ENCODE measurements at places on chromosomes 13 and 19.

DNA sequence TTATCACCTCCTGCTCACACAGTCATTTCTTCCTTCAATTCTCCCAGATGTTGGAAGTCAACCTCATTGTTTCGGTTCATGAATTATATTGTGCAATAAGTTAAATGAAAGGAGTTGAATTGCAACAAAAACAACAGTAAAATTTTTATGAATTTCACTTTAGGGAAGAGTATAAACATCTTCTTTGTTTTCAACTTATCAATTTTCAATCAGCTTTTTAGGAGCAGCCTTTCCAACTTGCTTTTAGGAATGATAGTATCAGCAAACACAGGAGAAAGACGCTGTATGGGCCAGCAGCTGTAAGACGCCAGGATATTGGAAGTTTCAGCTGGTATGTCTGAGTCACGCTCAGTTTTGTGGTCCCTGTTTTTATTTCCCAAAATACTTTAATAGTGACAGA, 132.5 kb upstream of the ARGLU1 start:
- no peak for DNase-seq

- peak; percentile 39 for DNase-seq
Measured at GRCh38 chr19:7328647-7329046, 20.1 kb upstream of the ARHGEF18 start.

GRCh38 chr13:75621147-75621546, 15.0 kb upstream of the LMO7 start:
- no peak for DNase-seq

DNA sequence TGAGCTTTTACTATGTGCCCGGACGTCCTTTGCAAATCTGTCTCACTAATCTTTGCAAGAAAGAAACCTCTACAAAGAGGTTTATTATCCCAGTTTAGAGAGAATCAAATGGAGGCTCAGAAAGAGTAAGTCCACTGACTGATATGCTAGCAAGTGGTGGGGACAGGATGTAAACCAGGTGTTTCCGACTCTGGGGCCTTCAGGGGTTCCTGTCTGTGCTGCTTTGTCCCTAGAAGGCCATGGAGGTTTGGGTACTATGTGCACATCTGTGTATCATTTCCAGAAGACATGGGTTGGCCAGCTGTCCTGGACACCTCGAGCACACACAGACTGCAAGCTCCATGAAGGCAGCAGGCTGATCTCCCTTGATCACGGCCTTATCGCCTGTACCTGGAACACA, 1.2 kb upstream of the KPTN start:
- no peak for DNase-seq

DNA sequence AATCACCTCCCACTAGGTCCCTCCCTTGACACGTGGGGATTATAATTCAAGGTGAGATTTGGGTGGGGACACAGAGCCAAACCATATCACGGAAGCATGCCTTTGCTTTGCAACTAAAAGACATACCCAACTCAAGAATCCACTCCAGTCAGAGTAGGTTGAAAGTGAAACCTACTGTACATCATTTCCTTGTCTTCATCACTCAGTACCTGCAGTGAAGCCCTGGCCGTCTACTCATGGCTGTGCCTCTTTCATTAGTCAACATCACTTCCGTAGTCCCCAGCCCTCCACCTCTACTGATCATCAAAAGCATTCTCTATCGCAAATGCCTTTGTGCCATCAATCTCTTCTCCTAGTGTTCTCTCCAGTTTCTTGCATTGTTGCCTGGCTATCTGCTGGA, 343.1 kb upstream of the ARGLU1 start:
- DNase-seq: no peak

DNA sequence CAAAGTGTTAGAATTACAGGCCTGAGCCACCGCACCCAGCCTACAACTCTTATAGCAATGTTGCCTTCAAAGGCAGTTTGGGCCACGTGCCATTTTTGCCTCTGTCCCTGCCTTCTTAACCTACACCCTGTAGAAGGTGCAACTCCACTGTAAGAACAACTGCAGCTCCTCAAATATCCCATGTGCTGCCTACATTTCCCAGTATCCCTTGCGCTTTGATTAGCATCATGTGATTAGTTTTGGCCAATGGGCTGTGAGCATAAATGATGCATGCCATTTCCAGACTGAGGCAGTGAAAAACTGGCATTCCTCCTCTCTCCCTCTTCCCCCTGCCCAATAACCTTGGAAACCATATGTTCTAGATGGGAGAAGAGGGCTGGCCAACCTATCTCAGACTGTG, 75.2 kb upstream of the MRI1 start:
- peak; percentile 72 for DNase-seq

GRCh38 chr19:44573627-44574026, 39.7 kb upstream of the IGSF23 start:
- no peak for DNase-seq

- DNase-seq: no peak
Measured at GRCh38 chr13:98978280-98978679, 416 bp upstream of the DOCK9 start.

GRCh38 chr13:82976499-82976898, 905.8 kb downstream of the SLITRK1 start:
- no peak for DNase-seq

DNA sequence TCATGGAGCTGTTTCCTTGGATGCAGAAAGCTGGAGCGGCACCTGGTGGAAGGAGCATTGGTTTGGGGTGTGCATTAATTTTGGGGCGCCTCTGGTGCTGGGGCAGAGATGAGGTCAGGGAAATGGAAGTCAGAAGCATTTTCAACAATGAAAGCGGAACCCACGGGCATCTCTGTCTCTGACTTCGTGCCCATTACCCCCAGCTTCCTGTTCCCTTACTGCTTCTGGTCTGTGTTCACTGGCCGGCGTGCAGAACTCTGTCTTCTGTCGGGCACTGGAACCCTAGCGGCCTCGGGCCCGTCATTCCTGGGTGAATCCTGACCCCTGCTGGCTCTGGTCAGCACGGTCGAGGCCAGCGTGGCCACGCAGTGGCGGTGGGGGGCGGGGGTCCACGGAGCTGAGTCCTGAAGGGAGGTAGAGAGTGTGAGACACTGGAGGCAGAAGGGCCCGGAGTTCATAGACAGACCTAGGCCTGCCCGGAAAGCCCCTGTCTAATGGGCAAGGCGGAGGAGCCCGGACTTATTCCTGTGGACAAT, 7.9 kb upstream of the LINGO3 start:
- DNase-seq: peak; percentile 82

- DNase-seq: no peak
Measured at GRCh38 chr19:19482809-19483596, 32.3 kb downstream of the TSSK6 start.

- DNase-seq: no peak
Measured at GRCh38 chr13:75404726-75405125, 77.2 kb downstream of the TBC1D4 start.

DNA sequence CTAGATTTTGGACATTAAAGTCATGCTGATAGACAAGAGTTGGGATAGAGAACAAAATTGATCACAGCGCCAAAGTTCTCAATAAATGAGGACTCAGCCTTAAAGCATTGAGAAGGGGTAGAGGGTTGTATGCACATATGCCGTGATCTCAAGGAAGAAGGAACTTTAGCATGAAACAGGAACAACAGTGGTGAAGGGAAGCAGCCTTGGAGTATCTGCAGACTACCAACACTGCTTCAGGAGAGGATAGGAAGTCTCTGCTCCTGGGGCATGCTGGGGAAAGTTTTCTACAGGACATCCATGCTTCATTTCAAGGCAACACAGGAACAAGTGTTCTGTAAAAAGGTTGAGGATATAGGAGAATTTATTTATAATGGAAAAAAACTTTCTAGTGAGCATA, 111.9 kb upstream of the MLNR start:
- no peak for DNase-seq

- DNase-seq: peak; percentile 19
Measured at GRCh38 chr19:49814010-49814409, 918 bp upstream of the FUZ start.

- DNase-seq: no peak
Measured at GRCh38 chr13:61113140-61113658, 302.4 kb downstream of the PCDH20 start.

- no peak for DNase-seq
Measured at GRCh38 chr19:4705413-4706131, 18.1 kb downstream of the DPP9 start.

DNA sequence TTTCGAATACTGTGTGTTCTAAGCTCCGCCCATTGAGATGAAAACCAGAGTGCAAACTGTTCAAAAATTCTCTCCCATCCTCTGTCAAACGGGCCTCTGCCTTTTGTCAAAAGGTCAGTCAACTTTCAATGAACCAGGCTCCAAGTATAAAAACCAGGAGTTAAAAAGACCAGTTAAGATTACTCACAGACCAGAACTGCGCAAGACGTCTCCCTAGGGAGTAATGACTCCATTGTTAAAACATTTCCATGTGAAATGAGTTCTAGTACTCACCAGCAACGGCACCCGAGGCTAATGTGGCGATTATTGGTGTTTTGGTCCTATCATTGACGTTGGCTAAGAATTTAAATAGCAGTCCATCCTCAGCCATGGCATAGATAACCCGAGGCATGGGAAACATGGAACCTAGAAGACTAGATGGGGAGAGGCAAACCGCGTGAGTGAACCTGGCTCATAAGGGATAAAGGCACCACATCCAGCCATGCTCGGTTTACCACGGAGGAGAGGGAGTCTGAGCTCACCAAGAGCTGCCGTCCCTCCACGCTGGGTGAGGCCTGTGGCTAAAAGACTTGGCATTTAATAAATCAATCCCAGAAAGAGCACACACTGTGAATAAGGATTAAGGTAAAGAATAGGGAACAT, 73.3 kb downstream of the SLC7A1 start:
- DNase-seq: no peak

GRCh38 chr13:67155898-67156722, 74.0 kb downstream of the PCDH9 start:
- no peak for DNase-seq

GRCh38 chr19:5246554-5247155, 94.0 kb downstream of the PTPRS start:
- DNase-seq: no peak

DNA sequence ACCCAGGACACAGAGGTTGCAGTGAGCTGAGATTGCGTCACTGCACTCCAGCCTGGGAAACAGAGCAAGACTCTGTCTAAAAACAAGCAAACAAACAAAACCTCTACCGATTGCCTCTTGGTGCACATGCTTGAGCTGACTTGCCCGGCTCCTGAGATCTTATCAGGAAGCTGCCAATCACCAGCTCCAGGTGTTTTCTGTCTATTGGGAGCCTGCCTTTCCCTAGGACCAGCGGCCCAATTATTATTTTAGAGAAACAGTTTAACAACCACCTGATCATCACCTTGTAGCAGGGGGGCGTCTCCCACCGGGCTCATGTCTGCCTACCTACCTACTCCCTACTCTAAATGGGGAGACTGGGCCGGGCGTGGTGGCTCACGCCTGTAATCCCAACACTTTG, 10.8 kb downstream of the CLEC4M start:
- DNase-seq: no peak
